Renal cortex interstitium (tissue), 15 donors: ENCODE measurements at places on chromosomes 1 and 21. TPM values are rescaled to one million over a fixed set of nuclear protein-coding genes. Genes with fewer than 3 reads are reported as not detected.

The AKR7A3 gene
- polyA plus RNA-seq: 1.3 TPM

The EXO1 gene
- polyA plus RNA-seq: 19.1 TPM

The PTPRF gene
- 213 TPM for polyA plus RNA-seq

The MAN1C1 gene
- 18.0 TPM for polyA plus RNA-seq

The RHBDL2 gene
- polyA plus RNA-seq: 0.89 TPM
